ENCODE measurements at places on chromosomes 16 and 17.

GRCh38 chr17:50955160-50955559, 89.0 kb upstream of the TOB1 start:
- no peak for DNase-seq

DNA sequence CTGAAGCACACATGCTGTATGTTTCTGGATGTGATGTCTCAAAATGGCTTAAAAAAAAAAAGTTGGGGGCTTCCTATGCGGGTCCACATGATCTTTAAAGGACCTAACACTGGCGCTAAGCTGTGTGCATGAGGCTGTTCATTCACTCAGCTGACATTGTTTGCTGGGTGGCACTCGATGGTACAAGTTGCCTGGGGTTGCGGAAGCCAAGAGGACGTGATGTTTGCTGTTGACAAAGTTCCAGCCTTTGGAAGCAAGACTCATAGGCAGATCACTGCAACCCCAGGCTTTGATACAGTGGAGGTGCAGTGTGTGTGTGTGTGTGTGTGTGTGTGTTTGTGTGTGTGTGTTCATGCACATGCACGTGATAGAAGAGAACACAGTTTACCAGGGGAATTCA, 29.5 kb upstream of the DNAI2 start:
- DNase-seq, result no peak

DNA sequence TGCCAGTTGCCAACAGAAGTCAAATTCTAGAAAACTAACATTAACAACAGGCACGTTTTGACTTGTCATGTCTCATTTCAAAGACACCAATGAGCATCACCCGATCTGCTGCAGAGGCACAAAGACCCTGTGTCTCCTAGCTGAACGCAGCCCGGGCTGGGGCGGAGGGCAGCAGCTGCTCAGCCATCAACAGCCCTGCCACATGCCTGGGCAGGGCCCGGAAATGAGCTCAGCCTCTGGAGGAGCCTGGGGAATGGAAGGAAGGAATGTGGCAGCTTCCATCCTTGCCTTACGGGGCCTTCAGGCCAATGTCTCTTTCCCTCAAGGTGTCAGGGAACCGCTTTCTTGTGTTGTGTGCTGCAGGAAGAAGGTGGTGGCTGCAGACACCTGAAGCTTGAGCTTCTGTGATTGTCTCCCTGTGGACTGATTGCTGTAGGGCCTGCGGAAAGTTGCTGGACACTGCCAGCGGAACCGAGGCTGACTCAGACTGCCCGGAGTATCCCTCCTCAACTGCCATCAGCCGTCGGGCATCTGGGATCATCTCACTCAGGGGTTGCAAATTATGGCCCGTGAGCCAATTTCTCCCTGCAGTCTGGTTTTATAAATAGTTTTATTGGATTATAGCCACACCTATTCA, 7.3 kb downstream of the CDH13 start:
- no peak for DNase-seq

DNA sequence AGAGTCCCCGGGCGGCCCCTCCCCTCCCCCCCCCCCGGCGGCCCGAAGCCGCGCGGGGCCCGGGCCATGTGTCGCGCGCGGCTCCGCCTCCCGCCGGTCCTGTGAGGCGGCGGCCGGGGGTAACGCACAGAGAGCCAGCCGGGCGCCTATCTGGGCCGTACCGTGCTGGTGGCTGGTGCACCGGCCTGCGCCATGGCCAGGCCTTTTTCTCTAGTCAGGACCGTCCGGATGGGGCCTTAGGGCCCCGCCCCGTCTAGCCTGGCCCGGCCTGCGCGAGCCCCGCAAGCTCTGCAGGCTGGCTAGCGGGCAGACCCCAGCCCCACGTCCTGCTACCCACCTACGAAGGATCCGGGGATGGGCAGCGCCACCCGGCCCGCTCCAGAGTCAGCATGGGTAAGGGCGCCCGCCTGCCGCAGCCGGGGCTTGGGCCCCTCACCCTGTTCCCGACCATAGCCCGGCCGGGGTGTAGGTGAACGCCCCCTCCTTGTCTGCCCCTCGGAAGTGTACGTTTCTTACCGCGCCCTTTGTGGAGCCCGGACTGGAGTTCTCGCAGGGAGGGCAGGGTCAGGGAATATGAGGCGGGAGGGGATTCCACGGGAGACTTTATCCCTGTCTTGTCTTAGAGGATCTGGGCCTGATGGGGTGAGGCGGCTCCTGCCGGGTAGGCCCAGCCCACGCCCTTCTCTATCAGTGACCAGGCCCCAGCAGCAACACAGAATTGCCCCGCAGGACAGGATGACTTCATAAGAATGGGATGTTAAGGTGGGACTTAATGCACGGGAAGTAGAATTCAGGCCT, at the start of gene CENPT:
Gene CENPT (minus strand): TSS at position 630 of the 798 bp plus-strand sequence. CDS start 13,834 bp downstream, outside the sequence.
- DNase-seq, result no peak

- DNase-seq, result no peak
Measured at GRCh38 chr17:73027130-73027741, 65.3 kb downstream of the SLC39A11 start.

DNA sequence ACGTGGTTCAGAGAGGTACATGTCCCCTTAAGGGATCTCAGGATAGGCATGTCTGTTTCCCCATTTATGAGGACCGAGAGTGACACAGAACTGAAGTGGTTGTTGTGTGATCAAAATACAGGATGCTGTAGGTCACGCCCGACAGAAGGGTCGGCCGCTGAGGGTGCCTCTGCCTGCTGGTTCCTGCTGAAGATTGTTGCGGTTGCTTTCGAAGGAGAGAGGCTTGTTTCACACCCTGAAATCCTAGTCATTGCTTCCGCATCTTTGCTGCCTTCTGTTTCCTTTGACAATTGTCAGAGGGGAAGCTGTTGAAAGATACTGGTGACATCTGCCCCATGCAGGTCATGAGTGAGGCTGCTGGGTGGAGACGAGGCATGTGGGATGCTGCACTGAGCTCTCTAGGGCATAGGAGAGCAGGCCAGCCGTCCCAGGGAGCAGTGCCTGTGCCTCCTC, 3.8 kb upstream of the NAT9 start:
- DNase-seq, result peak; percentile 69

DNA sequence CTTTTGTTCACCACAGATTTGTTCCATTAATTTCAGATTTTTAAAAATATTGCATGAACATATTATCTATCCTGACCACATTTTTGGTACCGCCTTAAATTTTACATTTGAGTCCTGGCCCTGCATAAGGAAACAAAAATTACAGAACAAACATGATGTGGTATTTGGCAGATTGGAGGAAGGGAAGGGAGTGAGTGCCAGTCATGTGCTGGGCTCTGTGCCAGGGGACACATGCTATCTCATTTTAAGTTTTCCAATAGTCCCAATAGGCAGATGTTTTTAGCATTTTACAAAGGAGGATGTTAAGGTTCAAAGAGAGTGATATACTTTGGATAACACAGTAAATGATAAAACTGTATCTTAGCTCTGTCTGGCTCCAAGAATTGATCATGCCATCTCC, 185.1 kb downstream of the CDK5R1 start:
- no peak for DNase-seq

DNA sequence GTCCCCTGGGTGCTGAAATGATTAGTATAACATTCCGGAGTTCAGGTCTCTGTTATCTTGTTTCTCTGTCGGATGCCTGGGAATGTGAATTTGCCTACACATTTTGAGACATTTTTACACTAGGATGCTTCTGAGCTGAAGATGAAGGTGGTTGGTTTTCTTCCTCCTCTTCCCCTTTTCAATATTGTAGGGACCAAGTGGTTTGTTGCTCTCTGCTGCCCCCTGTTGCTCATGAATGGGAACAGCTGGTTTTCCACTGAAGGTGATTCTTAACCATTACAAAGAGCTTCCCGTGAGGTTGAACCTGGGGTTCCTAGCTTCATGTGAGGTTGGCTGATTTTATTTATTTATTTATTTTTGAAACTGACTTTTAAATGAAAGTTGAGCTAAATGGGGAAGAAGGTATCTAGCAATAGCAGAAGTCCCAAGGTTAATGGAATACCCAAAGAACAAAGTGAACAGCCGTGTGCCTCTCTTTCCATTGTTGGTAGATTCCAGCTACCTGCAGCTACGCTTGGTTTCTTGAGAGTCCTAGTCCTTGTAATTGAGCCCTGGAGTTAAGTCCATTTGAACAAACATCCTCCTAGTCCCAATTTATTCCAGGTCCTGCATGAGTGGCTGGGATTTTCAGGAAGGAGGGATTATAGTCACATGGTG, 983.9 kb upstream of the EEF2KMT start:
- peak; percentile 12 for DNase-seq

Measured in activated CD4-positive, alpha-beta T cell treated with anti-CD3 and anti-CD28 coated beads, Interleukin-2, amount 50 U/mL, for 48 hours (primary cell).